ENCODE measurements at places on chromosomes 2 and 18. TPM values are rescaled to one million over a fixed set of nuclear protein-coding genes. Genes with fewer than 3 reads are reported as not detected.

SLC4A3 gene
- 34.4 TPM for total RNA-seq

RASGRP3 gene
- total RNA-seq = 12.2 TPM

DUSP2 gene
- total RNA-seq = 4.4 TPM

VWA3B gene
- 1.3 TPM for total RNA-seq

SNED1 gene
- 5.6 TPM for total RNA-seq

PROC gene
- not detected for total RNA-seq

TTC21B gene
- 156 TPM for total RNA-seq

COL4A4 gene
- 0.94 TPM for total RNA-seq

SERPINB10 gene
- total RNA-seq = not detected

DLX1 gene
- 31.6 TPM for total RNA-seq

SERPINB12 gene
- total RNA-seq = not detected

SIX2 gene
- total RNA-seq = not detected

DNAJC27 gene
- 18.5 TPM for total RNA-seq

CCDC178 gene
- 0.31 TPM for total RNA-seq

COL4A3 gene
- 2.5 TPM for total RNA-seq

IL18R1 gene
- 0.63 TPM for total RNA-seq

GRB14 gene
- 19.1 TPM for total RNA-seq

CACNB4 gene
- 132 TPM for total RNA-seq

MYCN gene
- 75.1 TPM for total RNA-seq

MARCHF4 gene
- total RNA-seq = 18.5 TPM

FAM124B gene
- total RNA-seq = 6.9 TPM

DSC3 gene
- total RNA-seq = 0.31 TPM

TFPI gene
- 22.2 TPM for total RNA-seq

KHK gene
- 6.9 TPM for total RNA-seq

GPR148 gene
- total RNA-seq = not detected

GPR75 gene
- 27.2 TPM for total RNA-seq

RND3 gene
- 152 TPM for total RNA-seq

COA5 gene
- total RNA-seq = 72.0 TPM

SERPINB2 gene
- total RNA-seq = not detected

ZNF521 gene
- 20.0 TPM for total RNA-seq

CPLX4 gene
- not detected for total RNA-seq

OTX1 gene
- 4.1 TPM for total RNA-seq

OTOS gene
- total RNA-seq = not detected

NIFK gene
- total RNA-seq = 34.4 TPM

CDH2 gene
- total RNA-seq = 208 TPM

TUBA4B gene
- total RNA-seq = not detected

SLC16A14 gene
- 49.5 TPM for total RNA-seq

CTLA4 gene
- total RNA-seq = not detected

EMILIN1 gene
- total RNA-seq = 2.2 TPM

EPAS1 gene
- 12.2 TPM for total RNA-seq

SLC9A4 gene
- 0.63 TPM for total RNA-seq

HOXD12 gene
- not detected for total RNA-seq

NEURL3 gene
- total RNA-seq = not detected

TMEM17 gene
- total RNA-seq = 1.9 TPM

DYNAP gene
- total RNA-seq = not detected

SCYGR4 gene
- not detected for total RNA-seq

R3HDM1 gene
- 234 TPM for total RNA-seq

SERPINB11 gene
- total RNA-seq = not detected

ARHGEF4 gene
- total RNA-seq = 47.9 TPM

PDIA6 gene
- total RNA-seq = 71.7 TPM

LOXL3 gene
- total RNA-seq = 19.4 TPM

SOWAHC gene
- 34.1 TPM for total RNA-seq

SAG gene
- 0.63 TPM for total RNA-seq

All from parietal lobe (tissue), 2 donors.